Fibroblast of skin of left biceps (primary cell): ENCODE measurements at places on chromosomes 4 and X.

GRCh38 chr4:54626113-54626512 is 31.6 kb upstream of the KIT start:
- DNase-seq: no peak

DNA sequence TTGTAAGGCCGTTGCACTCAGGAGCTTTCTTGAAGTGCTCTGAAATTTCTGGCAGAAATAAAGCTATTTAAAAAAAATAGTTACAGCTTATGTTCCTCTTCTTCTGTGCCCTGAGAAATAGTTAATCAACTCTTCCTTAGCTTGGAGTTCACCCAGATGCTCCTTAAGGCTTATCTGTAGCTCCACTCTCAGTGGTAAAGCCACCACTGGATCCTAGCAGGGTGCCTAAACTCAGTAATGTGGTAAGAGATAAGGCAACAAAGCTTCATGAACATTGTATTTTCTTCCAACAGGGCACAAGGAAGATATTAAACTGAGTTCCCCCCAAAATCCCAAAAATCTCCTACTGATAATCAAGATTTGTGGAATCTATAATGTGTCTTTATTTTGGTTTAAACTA is 299.5 kb downstream of the MAPK10 start:
- DNase-seq: no peak

GRCh38 chrX:9370893-9371292 is 94.0 kb upstream of the TBL1X start:
- no peak for DNase-seq

- peak; percentile 57 for DNase-seq
Measured at GRCh38 chr4:30863021-30863420, 142.9 kb downstream of the PCDH7 start.

GRCh38 chr4:152385551-152385950 is 150.3 kb downstream of the FBXW7 start:
- no peak for DNase-seq

DNA sequence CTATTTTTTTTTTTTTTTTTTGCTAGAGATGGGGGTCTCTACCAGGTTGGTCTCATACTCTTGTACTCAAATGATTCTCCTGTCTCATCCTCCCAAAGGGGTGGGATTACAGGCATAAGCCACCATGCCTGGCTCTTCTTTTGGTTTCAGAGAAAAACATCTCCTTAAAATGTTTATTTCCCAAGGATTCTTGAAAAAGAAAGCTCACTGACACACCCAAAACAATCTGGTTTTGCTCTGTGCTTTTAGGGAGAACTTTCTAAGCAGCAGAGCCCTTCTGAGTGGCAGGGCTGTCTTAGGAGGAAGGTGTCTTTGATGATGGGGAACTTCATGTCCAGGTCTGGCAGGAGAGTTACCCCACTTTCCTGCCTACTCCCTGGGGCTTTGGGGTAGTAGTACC is 1.2 kb downstream of the SOD3 start:
- DNase-seq: no peak

DNA sequence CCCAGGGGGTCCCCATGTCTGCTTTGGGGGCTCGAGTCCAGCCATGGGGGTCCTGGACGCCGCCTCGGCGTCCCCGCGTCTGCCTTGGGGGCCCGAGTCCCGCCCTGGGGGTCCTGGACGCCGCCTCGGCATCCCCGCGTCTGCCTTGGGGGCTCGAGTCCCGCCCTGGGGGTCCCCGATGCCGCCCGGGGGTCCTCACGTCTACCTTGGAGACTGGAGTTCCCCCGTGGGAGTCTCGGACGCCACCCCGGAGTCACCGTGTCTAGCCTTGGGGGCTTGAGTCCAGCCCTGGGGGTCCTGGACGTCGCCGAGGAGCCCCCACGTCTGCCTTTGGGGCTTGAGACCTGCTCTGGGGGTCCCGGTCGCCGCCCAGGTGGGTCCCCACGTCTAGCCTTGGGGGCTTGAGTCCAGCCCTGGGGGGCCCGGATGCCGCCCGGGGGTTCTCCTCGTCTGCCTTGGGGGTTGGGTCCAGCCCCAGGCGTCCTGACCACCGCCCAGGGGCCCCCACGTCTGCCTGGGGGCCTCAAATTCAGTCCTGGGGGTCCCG is 1.1 kb upstream of the GTPBP6 start:
- DNase-seq: no peak

- DNase-seq: no peak
Measured at GRCh38 chrX:48696909-48697727, 584 bp downstream of the SUV39H1 start.

DNA sequence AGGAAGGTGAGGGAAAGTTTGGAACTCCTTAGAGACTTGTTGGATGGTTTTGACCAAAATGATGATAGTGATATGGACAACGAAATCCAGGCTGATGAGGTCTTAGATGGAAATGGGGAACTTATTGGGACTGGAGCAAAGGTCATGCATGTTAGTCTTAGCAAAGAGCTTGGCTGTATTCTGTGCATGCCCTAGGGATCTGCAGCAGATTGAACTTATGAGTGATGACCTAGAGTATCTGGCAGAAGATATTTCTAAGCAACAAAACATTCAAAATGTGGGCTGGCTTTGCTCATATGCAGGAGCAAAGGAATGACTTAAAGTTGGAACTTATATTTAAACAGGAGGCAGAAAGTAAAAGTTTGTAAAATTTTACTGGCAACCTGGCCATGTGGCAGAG is 489.3 kb upstream of the DIPK2B start:
- DNase-seq: no peak

- no peak for DNase-seq
Measured at GRCh38 chr4:89829470-89830138, 7.4 kb downstream of the SNCA start.

DNA sequence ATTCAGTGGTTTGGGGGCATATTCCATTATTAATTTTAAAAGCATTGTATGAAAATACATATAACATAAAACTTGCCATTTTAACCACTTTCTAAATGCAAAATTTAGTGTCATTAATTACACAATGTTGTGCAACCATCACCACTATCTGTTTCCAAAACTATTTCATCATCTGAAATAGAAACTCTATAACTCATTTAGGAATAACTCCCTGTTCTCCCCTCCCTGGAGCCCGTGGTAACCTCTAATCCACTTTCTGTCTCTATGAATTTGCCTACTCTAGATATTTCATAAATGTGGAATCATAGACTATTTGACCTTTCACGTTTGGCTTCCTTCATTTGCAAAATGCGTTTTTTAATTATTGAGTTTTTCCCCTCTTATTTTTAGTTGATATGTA is 101.4 kb upstream of the GPC4 start:
- DNase-seq: no peak

DNA sequence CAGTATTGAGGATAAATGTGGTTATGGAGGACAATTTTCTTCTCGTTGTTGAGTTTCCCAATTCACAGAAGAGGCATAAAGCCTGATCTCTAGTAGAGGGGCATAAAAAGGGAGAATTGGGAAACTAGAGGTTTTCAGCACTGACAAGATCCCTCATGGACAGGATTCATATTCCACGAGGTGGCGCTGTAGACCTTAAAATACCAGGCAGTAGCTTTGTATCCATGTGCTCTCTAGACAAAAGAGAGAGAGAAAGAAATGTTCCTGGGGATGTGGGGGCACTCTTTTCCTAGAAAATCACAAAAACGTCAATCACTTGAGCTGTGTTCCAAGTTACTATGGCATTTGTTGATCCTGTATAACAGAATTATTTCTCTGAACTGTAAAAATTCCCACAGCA is 128.3 kb downstream of the MAGEE1 start:
- no peak for DNase-seq

DNA sequence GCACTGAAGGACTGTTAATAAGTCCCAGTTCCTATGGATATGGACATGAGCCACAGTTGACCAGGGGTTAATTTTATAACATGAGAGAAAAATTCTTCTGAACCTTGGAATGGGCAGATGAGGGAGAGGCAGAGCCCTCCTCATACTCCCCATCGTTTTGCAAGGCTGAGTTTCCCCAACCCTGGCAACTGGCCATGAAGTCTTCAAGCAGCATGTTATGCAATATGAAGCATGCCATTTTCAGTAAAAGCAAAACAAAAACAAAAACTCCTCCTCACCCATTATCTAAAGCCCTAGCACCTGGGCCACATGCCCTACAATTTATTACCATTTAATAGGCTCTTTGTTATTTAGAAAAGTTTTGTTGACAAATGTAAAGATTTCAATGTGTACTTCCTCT is 64.5 kb downstream of the GPC4 start:
- DNase-seq: no peak

- DNase-seq: peak; percentile 10
Measured at GRCh38 chr4:1693131-1693896, 9.2 kb upstream of the FAM53A start.

- DNase-seq: no peak
Measured at GRCh38 chrX:16633754-16634153, 16.2 kb upstream of the S100G start.

DNA sequence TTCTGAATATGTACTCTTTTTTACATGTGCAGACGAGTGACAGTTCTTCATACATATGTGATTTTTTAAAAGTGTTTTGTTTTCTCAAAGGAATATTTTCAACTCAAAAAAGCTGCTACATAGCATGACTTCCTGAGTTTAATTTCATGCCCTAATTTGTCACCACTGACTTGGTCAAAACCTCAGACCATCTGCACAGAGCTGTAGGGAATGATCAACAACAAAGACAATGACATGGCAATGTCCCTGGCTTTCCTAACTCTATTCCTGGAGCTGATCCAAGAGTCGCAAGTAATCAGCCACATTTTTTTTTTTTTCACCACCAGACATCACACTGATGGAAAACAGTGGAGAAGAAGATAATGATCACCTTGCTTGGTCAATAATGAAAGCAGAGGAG is 97.7 kb downstream of the TMA16 start:
- DNase-seq: no peak

DNA sequence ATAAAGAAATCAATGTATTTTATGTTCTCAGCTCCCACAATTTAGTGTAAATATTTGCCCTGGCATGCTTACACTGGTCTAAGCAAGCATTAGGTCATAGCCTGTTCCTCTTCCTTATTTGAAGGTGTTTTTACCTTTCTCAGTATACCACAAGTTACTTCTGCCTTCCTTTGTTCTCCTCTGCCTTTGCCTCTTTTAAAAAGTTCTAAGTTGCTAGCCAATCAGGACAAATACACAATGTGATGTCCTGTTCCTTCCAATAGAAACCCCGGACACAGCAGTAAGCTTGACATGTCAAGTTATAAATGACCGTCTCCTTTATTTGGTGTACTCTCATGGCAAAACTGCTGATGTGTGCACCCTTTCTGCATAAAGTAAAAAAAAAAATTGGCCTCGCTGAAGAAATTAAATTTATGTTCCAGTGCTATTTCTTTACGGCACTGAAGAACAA is 49.4 kb downstream of the UGT2B10 start:
- no peak for DNase-seq

GRCh38 chr4:110681381-110681780 is 58.5 kb upstream of the PITX2 start:
- DNase-seq: peak; percentile 33

- DNase-seq: no peak
Measured at GRCh38 chr4:109191216-109191615, 111.2 kb downstream of the COL25A1 start.

GRCh38 chrX:151030845-151031244 is 47.7 kb downstream of the HMGB3 start:
- DNase-seq: no peak

- no peak for DNase-seq
Measured at GRCh38 chr4:145933134-145933533, 5.5 kb downstream of the ZNF827 start.
